Activated CD4-positive, alpha-beta T cell treated with anti-CD3 and anti-CD28 coated beads for 4 hours (primary cell): ENCODE measurements at places on chromosomes 2 and 18.

DNA sequence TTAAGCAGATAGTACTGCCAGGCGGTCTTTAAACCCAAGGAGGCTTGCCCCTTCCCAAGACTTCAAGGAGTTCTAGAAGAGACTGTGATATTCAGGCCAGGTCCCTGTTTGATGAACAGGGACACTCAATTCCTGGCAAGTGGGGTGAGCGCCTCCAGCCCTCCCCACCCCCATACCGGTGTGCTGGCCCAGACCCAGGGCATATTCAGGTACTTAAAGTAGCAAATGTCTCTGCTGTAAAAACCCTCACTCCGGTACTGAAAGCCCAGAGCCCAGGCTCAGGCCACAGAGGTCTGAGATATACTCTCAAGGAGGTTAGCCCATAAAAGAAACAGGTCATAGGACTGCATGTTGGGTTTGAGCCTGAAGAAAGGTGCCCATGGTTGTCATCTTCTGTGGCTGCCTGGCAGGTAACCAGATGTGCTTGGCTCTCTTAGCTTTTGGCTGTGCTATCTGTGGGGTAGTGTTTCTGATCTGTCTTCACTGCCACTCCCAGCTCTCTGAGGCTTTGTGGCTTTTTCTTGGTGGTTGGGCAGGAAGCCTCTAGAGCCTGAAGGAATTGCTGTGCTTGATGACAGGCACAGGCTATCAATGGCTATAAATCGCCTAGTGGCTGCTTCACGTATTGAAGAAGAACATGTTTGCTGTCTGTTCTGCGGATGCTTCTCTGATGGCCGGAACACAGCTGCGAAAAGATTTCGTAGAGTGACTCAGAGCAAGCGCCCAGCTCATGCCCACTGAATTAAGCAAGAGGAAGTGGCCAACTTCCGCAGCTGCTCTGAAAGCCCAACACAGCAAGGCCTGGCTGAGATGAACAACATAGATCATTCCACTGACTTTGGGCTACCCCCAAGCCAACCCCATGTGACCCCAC is 63.3 kb upstream of the ALPP start:
- DNase-seq, result peak; percentile 65

- DNase-seq, result no peak
Measured at GRCh38 chr2:121664086-121664485, 14.8 kb upstream of the CLASP1 start.

GRCh38 chr2:27531983-27532382 is 35.3 kb downstream of the GCKR start:
- DNase-seq, result no peak

- DNase-seq, result no peak
Measured at GRCh38 chr2:238128534-238129001, 9.9 kb upstream of the KLHL30 start.

GRCh38 chr2:189225032-189225431 is 45.5 kb upstream of the COL5A2 start:
- DNase-seq, result no peak

GRCh38 chr2:48315896-48316194 is 214.1 kb upstream of the STON1 start:
- DNase-seq, result peak; percentile 43

DNA sequence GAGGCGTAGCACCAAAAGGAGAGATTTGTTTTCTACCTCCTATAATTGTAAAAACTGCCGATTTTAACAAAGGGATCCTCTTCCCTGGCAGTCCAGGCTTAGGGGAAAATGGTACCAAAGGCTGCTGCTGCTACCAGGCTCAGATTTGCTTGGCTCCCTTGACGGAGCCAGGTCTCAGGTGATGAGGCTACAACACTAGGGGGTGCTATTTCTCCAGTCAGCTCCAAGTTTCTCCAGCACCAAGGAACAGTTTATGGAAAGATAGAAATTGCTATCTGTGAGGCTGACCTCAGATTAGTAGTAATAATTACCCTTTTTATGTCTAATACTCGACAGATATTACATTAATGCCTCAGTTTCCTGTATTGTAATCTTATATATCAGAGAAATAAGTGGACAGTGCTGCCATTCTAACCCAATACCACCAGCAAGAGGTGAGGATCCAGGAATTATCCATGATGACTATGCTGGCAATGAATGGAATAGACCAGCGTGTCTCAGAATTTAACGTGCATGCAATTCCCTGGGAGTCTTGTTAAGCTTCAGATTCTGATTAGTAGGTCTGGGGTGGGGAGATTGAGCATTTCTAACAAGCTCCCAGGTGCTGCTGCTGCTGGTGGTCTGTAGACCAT is 111.3 kb downstream of the ESCO1 start:
- DNase-seq, result no peak

DNA sequence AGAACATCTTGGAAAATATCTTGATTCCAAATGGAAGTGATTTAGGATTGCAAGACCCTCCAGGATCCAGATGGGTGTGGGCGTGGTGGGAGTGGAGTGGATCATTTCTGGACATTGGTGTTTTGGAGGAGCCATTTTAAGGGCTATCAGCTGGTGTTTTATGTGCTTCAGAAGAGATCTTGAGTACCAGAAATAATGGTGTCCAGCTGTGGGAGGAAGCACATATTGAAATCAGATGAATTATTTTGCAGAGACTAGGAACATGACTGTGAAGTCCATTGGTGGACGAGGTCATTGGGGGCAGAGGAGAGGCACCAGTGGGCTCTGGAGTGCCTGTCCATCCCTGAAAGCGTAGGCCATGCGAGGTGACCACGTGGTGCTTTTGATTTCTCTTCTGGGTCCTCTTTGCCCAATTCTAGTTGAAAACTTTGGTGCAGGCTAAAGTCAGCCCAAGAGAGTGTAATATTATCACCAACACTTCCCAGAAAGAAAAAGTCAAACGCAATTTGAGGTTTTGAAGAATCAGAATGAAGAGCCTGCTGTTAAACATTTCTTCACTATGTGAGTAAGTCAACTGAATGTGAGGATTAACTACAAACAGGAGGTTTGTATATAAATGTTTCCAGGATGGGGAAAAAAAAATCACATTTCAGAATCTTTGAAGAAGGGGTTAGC is 31.6 kb downstream of the RNF144A start:
- DNase-seq, result no peak

- no peak for DNase-seq
Measured at GRCh38 chr2:58133395-58133794, 86.8 kb downstream of the VRK2 start.

GRCh38 chr2:139123795-139124194 is 343.6 kb upstream of the NXPH2 start:
- DNase-seq, result no peak

- no peak for DNase-seq
Measured at GRCh38 chr2:63613391-63613901, 24.7 kb downstream of the MDH1 start.

- no peak for DNase-seq
Measured at GRCh38 chr2:170505631-170506275, 209.4 kb upstream of the SP5 start.

DNA sequence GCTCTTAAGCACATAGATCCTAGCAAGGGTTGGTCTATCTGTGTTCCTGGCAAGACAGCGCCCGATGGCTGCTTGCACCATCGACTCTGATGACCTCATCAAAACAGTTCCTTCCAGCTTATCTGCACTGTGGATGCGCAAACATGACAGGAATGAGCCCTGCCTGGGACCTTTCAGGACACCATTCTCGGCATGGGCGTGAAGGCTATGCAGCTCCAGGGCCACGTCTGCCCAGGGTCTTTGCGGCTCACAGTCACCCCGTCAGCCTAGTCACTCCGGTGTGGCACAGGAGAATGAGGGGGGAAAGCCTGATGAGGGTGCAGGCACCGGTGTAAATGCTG is 147.8 kb upstream of the TWIST2 start:
- DNase-seq, result no peak

- DNase-seq, result no peak
Measured at GRCh38 chr2:57878866-57879210, 167.8 kb upstream of the VRK2 start.

DNA sequence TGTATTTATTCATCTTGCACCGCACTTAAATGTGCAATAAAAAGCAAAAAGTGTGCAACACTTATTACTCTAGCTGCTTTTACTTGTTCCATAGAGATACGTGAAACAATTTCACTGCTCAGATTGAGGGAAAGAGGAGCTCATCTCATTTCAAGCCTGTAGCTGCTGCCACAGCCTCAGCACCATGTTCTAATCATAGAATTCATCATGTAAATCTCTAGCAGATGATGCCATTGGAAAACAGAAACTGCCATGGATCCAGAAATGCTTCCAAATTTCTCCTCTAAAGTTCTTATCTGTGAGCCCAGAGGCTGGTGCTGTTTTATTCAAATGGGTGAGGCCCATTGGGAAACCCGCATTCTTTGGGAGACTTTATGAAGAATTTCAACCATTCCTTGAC is 2.0 kb downstream of the CDC42EP3 start:
- DNase-seq, result no peak

GRCh38 chr2:143935482-143935752 is 584.5 kb downstream of the ZEB2 start:
- no peak for DNase-seq

DNA sequence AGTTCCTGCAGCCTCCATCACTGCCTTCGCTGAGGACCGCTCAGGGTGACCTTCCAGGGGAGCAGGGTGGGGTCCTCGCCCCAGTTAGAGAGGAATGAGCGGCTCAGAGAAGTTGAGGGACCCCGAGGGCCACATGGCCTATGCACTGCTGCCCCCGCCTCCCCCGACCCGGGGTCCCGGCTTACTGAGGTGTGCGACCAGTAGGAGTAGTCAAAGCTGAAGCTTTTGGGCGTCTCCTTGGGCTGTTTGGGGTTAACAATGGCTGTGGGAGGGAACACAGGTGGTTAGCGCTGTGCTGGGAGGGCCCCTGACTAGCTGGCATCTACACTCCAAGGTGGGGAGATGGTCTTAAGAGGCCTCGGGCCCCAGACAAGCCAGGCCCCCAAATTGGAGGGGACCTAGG is 31.0 kb downstream of the KIF1A start:
- DNase-seq, result no peak

DNA sequence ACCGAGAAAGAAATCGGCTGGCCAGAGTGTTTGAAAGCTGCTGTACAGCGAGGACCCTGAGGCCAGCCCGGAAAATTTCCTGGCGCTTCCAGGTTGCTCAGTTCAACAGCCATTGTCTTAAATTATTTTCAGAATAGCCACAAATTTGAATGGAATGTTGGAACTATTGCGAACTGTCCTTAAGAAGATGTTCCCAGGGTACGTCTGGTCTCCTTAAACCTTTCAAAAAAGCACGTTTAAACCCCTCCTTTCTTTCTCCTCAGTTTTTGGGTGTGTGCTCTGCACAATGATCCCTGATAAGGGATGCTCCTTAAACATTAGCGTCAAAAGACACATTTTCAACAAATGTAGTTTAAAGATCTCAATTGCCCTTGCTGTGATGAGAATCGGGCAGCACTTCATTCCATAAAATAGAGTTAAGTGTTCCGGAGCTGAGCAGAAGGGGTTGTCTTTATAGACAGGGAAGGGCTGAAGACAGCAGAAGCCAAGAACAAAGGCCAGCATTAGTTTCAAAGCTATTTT is 14.5 kb upstream of the LPIN2 start:
- no peak for DNase-seq

DNA sequence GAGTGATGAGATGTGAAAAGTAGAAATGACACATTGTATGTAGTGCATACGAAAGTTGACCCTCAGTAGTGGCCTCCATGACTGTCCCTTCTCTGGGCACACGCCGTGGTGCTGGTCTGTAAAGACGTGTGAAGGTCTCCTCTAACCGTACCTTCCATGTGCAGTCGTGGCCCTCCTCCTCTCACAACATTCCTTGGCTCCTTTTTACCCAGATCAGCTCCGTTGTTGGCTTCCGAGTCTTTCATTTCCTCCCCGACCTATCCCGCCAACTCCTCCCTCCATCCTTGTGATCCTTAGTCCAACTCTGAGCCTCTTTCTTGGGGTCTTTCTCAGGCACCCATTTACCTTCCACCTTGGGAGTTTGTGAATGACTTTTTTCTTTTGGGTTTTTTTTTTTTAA is 160.4 kb upstream of the BCL2L11 start:
- DNase-seq, result no peak

DNA sequence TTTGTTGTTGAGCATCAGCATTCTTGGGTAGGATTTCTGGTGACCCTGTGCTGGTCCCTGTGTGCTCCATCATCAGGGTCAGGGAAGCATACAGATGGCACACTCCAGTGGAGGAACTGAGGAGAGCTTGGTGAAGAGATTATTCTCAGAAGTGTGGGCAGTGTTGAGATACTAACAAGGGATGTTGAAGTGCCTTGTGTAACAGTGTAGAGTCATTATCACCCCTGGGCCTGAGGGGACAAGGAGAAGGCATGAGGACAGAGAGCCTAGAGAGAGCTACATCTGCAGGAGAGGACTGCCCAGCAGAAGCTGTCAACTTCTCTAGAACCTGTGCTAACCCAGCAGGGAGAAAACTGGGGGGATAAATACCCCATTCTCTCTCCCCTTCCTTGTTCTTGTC is 189.0 kb downstream of the PLCL1 start:
- no peak for DNase-seq

GRCh38 chr2:240966457-240966905 is 31.9 kb upstream of the SNED1 start:
- DNase-seq, result no peak

GRCh38 chr18:76195601-76196000 is 299.4 kb downstream of the ZNF516 start:
- DNase-seq, result no peak

DNA sequence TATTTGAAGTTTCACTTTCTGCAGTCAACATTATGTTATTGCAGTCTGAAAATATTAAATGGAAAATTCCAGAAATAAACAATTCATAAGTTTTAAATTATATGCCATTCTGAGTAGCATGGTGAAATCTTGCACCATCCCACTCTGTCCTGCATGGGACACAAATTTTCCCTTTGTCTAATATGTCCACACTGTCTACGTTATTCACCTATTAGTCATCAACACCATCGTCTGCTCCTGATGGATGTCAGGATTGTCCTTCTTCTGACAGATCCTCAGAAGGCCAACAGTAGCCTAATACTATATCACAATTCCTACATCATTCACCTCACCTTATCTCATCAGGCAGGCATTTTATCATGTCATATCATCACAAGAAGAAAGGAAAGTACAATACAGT is 163.1 kb downstream of the TXNL1 start:
- no peak for DNase-seq

GRCh38 chr2:170856066-170856465 is 39.4 kb downstream of the GAD1 start:
- DNase-seq, result no peak

DNA sequence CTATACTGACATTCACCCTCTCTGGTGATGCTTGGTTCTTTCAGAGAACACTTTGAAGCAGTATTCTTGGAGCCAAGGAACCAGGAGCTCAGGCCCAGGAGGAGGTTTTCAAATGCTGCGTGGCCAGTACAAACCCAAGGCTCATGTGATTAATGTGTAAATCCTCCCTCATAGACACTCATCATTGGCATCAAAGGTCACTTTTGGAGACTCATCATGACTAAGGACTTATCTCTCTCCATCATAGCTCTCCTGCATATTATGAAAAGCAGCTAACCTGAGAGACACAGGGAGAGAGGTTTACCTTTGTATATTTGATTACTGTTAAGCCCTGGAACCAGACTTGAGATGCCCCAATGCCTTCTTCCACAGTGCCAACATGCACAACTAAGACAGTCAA is 115.3 kb upstream of the SRD5A2 start:
- DNase-seq, result no peak

- no peak for DNase-seq
Measured at GRCh38 chr18:77161961-77162360, 29.4 kb upstream of the MBP start.
